Effector CD4-positive, alpha-beta T cell (primary cell): ENCODE measurements at places on chromosomes 7 and 10.

- DNase-seq = no peak
Observed at GRCh38 chr10:1561731-1562337, 175.5 kb downstream of the ADARB2 start.

DNA sequence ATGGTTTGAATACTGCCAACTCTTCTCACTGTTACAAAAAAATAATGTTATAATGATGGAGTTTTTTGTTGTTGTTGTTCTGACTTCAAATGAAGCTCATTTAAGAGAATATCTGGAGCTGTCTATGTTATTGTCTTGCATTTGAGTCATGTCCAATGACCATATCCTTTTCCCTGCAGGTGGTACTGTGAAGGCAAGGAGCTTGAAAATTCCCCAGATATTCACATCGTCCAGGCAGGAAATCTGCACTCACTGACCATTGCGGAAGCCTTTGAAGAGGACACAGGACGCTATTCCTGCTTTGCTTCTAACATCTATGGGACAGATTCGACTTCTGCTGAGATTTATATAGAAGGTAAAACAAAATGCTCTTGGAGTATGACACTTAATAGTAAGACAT, 33.5 kb downstream of the MYPN start:
- no peak for DNase-seq

- no peak for DNase-seq
Observed at GRCh38 chr10:70565556-70566514, 36.7 kb downstream of the PRF1 start.

DNA sequence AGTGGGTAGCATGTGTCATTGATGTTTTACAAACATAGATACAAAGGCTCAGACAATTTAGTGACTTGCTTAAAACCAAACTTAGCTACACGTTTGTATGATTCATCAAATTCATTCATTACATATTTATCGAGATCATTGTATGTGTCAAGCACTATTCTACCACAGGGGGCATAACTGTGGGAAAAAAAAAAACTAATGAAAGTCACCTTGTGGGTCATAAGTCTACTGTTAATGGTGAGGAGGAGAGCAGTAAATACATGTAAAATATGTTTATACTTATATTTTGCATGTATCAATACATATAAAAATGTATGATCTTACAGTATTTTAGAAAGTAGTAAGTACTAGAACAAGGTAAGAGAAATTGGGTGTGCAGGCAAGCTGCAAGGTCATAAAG, 933.8 kb downstream of the IPMK start:
- DNase-seq = no peak
